ENCODE measurements at places on chromosomes 12 and 14.

GRCh38 chr14:22071006-22071405, 397.4 kb upstream of the OR4E1 start:
- DNase-seq: peak; percentile 36

DNA sequence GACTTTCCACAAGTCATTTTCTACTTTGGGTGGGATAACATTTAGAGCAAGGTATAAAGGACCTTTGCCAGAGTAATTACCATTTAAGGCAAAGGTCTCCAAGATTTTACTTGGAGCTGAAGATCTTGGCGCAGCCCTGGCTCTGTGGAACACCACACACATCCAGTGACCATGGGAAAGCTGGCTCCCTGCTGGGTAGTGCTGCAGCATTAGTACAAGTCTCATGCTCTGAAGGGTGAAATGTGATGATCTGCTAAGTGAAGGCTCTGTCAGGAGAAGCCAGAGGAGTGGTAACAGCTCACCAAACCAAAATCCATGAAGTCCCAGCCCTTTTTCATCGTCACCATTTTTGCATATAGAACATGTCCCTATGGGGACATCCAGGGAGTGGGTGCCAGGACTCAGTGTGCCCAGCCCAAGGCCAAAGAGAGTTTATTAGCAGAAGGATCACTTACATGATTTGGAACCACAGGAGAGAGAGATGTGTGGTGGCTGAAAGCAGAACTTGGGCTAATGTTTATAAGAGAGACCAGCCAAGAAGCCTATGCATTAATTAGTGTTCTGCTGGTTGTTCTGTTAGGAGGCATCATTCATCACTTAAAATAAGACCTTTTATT, 110.7 kb downstream of the SLC38A6 start:
- DNase-seq: no peak

GRCh38 chr12:48890657-48891418, 25.2 kb upstream of the RND1 start:
- DNase-seq: peak; percentile 75

DNA sequence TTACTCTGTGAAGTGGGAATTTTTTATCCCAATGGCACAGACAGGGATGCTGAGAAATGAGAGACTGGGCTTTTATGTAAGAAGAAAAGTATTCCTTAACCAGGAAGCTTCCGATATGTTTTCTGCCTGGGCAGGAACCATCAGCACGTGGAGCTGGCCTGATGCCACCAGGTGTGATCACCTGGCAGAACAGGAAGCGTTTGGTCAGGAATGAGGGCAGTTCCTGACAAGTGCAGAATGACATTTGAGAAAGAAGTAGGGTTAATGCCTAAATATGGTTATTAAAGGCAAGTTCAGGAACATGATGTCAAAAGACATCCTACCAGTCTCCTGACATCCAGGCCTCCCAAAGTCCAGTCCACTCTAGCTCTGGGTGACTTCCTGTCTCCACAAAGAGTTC, 210.3 kb downstream of the NUAK1 start:
- DNase-seq: no peak

DNA sequence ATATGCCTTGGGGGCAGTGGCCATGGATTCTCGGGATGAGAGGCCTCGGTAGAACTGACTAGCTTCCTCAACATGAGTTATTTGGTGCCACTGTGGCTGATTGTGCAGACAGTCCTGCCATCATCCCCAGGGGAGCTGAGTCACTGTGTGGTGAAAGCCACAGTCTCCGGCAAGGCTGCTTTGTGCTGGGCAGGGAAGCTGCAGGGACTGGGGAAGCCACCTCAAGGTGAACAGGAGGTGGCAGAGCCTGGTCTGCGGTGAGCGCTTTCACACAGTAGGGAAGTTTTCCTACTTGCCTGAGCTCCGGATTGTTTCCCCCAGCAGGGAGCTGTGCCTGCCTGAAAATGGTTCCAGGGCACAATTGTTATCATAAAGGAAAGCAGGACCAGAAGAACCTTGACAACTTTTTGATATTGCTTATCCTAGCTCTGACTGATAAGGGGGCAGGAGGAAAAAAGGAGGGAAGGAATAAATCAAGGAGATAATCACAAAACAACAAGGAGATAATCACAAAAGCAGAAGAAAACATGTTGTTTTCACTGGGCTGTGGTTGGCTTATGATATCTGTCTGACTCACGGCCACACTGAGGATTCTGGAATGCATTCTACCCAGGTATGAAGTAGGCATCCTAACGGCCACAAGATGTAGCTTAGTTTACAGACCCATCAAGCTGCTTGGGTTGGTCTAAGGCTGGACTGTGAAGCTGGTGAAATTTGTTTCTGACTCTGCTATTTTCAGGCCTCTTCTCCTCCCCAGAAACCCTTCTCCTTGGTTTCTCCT, 32.2 kb upstream of the GNG2 start:
- DNase-seq: peak; percentile 84

- DNase-seq: peak; percentile 58
Measured at GRCh38 chr12:8890313-8891085, 23.8 kb upstream of the PHC1 start.

DNA sequence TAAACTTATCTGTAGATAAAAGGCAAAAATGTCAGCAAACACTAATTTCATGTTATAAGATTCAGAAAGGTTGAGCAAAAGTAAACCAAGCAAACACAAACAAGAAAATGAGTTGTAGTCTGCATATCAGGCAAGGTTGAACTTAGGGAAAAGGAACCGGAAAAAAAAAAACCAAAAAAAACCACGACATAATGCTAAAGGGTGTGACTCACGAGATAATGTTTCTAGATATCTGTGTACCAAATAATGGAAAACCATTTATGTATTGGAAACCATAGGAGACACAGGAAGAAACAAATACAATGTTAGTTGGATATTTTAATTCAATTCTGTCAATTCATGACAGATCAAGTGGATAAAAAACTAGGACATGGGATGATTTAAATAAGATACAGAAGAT, 60.5 kb downstream of the GPATCH2L start:
- no peak for DNase-seq

- no peak for DNase-seq
Measured at GRCh38 chr12:125166041-125166440, 100.8 kb downstream of the AACS start.

DNA sequence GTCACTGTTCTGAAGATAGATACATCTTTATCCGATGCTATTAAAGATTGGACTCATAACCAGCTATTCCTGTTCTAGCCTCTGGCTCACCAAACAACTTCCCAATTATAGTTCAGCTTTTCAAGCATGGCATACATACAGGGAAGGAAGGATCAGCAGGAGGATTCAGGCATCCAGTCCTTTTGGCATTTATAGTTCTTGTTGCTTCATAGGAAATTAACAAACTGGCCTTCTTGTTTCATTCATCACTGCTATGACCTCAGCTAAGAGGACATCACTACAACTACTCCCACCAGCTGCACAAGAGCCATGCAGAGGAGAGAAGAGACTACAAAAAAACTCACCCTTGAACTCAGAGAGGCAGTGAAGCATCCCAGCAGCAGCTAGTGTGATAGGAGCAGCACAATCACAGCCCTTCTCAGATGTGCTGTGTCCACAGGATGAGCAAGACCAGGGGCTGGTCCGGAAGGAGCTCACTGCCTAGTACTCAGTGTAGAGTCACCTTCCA, 100.5 kb downstream of the SPTSSA start:
- no peak for DNase-seq

- DNase-seq: peak; percentile 53
Measured at GRCh38 chr12:1122786-1123185, 131.8 kb downstream of the ERC1 start.

DNA sequence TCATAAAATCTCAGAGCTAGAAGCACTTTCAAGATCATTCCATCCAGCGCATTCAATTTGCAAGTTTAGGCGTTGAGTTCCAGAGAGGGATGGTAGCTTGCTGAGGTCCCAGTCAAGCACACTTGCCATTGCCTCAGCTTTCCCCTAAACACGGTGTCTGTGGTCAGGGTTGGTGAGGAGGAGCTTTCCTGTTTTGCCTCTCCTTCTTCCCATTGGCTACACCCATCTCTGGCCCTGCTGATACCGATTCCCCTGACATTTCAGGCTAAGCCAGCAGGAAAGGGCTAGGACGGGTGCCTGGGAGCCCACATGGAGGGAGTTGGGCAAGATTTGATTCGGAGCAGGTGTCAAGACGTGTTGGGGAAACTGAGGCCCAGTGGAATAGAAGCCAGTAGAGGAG, 9.1 kb downstream of the NFATC4 start:
- no peak for DNase-seq

DNA sequence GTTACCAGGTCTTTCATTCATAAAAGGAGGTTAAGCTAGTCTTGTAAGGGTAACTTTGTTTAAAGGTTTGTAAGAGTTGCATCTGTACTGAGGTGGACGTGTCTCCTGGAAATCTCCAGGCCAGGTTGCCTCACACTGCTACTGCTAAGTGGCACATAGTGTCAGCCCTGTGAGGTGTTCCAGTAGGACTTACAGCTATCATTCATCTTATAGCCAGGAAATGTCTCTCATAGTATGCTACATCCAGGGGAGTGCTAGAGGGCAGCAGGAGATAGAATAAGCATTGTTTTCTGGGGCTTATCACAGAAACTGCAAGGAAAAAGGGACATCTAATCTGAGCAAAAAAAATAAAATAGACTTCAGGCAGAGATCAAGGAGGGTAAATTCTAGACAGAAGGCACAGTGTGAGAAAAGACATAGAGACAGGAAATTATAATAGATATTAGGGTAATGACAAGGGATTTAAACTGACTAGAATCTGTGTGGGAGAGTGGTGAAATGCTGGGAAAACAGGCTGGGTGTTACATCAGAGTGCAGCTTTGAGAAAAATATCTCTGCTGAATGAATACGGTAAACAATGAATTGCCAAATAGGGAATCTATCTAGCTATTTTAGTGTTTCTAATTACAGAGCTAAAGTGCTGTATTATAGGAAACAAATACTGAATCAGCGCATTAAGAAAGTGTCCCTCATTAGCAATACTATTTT, 205.1 kb upstream of the ABCD2 start:
- DNase-seq: no peak

GRCh38 chr12:101850199-101850598, 19.4 kb upstream of the GNPTAB start:
- no peak for DNase-seq

GRCh38 chr12:104752881-104753280, 205.2 kb downstream of the SLC41A2 start:
- DNase-seq: no peak

DNA sequence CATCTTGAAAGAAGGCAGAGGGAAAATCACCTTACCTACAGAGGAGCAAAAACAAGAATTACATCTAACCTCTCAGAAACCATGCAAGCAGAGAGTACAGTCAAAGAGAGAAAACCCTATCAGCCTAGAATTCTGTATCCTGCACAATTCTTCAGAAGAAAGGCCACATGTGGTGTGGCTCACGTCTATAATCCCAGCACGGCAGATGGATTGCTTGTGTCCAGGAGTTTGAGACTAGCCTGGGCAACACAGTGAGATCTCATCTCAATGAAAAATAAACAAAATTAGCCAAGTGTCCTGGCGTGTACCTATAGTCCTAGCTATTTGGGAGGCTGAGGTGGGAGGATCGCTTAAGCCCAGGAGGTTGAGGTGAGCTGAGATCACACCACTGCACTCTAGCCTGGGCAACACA, 48.2 kb downstream of the ATF7 start:
- peak; percentile 54 for DNase-seq

DNA sequence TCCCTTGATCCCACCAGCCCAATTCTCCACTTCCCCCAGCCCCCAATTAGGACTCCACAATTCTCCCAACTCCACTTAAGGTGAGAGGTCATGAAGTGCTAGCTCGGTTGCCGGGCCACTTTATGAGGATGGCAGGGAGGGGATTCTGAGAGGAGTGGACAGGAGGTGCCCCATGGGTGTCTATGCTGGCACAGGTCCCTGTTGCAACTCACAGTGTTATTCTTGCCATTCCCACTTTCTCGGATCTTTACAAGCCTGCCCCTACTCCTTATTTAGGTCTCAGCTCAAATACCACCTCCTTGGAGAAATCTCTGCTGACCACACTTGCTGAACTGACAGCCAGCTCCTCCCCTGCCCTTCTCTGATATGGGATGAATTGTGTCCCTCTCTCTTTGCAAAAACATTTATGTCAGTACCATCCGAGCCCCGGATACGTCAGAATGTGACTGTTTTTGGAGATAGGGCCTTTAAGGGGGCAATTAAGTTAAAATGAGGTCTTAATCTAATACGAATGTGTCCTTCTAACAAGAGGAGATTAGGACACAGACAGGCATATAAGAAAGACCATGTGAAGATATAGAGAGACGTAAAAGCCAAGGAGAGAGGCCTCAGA, 4.2 kb upstream of the LGALS3 start:
- DNase-seq: no peak

DNA sequence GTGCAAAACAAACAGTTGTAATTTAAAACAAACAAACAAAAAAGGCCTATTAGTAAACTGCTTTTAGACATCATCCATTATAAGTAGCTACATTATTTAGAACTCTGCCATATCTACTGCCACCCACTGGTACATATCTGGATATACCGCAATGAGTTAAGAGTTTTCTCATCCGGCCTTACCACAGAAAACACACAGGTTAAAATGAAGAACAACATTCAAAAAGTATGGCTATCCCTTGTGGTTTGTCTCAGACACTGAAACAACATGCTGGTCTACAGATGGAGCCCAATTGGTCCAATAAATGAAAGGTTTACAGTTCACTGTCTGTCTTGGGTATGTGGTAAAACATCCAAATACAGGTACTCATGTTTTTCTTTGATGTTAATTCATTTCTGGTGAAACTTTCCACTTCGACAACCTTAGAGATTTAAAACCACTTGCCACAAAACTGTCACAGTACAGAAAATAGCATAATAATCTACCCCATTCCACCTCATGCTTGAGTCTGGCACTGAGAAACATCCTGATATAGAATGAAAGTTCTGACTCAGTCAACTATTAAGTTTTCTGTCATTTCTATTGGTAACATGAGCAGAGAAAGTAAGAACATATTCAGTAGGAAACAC, 354.3 kb downstream of the CEP128 start:
- peak; percentile 71 for DNase-seq

GRCh38 chr12:97886511-97887176, 424.0 kb downstream of the RMST start:
- DNase-seq: no peak

DNA sequence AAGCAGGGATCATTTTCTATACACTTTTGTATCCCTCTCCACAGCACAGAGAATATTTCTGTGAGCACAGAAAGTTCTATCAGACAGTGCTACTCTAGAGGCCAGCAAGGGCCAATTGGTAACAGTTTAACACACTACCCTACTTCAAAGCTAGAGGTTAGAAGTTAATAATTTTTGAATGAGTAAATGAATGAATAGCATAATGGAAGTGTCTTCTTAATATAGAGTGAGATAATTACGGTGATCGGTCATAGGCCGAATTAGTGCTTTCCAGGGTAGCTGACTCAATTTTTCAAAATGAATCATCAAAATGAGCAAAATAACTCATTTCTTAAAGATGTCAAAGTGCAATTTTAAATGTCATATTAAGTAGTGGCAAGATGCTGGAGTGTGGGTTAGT, 67.0 kb upstream of the CCDC198 start:
- DNase-seq: no peak

DNA sequence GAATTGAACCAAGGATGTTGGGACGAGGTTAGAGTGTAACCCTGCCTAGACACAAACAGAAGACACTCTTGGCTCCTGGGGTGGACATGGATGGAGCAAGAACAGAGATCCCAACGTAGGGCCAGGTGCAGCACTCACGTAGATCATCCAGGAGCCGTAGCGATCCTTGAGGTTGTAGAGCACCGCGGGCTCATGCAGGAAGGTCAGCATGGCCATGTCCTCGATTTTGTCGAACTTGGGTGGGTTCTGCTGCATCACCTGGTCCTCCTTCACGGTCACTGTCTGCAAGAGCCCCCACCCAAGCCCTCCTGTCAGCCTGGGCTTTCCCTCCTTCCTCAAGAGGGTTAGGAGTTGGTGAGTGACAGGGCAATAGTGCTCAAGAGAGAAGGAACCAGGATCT, 2.5 kb downstream of the MYH7 start:
- no peak for DNase-seq

- no peak for DNase-seq
Measured at GRCh38 chr14:87122166-87122565, 870.8 kb downstream of the GALC start.
